ENCODE measurements at places on chromosomes 3 and 15. TPM values are rescaled to one million over a fixed set of nuclear protein-coding genes. Genes with fewer than 3 reads are reported as not detected.

The CACNA2D2 gene
- total RNA-seq, result 2.3 TPM

The IL17RC gene
- 52.2 TPM for total RNA-seq

The RPN1 gene
- total RNA-seq, result 202 TPM

The NANOGP8 gene
- 0.81 TPM for total RNA-seq

The RARB gene
- total RNA-seq, result 3.8 TPM

The KATNBL1 gene
- total RNA-seq, result 93.8 TPM

- DNase-seq, result no peak
- H3K4me1 ChIP-seq, result no peaks in the 10 kb centered on the region
- H3K4me3 ChIP-seq, result no peak overlapping the region
Observed at GRCh38 chr15:75231836-75232235, 26.3 kb upstream of the GOLGA6C start.

- H3K4me1 ChIP-seq, result no peaks in the 10 kb centered on the region
- no peaks in the 10 kb centered on the region for H3K27me3 ChIP-seq
- H3K27ac ChIP-seq, result no peak overlapping the region
Observed at GRCh38 chr15:74303741-74304309, 63.6 kb downstream of the CYP11A1 start.

- no peaks in the 10 kb centered on the region for H3K27me3 ChIP-seq
- no peak overlapping the region for H3K27ac ChIP-seq
- H3K4me3 ChIP-seq, result no peak overlapping the region
- H3K36me3 ChIP-seq, result no peaks in the 10 kb centered on the region
- no peaks in the 10 kb centered on the region for H3K4me1 ChIP-seq
Observed at GRCh38 chr3:156725682-156726081, 51.3 kb downstream of the TIPARP start.

DNA sequence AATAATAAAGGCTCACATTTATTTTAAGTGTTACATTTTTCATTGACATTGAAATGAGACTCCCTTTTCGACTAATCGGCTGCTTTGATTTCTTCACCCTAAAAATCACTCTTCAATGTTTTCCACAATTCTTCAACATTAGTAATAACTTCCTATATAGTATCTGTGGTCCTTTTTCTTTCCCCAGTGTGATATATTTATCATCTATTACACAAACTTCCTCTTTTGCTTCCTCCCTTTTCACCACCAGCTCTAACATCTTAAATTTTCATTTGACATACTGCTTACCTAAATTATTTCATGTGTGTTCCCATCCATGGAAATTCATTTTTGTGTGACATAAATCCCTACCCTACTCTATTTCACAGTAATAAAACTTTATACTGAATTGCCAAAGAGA lies 244.4 kb downstream of the TIGIT start:
- no peaks in the 10 kb centered on the region for H3K4me1 ChIP-seq
- DNase-seq, result no peak
- no peak overlapping the region for H3K4me3 ChIP-seq

GRCh38 chr3:119812491-119813058 lies 30.7 kb downstream of the NR1I2 start:
- peaks cover 7% of the 10 kb centered on the region for H3K4me1 ChIP-seq
- no peak for DNase-seq
- H3K27me3 ChIP-seq, result no peaks in the 10 kb centered on the region
- no peak overlapping the region for H3K4me3 ChIP-seq
- no peak overlapping the region for H3K27ac ChIP-seq
- no peaks in the 10 kb centered on the region for H3K36me3 ChIP-seq

DNA sequence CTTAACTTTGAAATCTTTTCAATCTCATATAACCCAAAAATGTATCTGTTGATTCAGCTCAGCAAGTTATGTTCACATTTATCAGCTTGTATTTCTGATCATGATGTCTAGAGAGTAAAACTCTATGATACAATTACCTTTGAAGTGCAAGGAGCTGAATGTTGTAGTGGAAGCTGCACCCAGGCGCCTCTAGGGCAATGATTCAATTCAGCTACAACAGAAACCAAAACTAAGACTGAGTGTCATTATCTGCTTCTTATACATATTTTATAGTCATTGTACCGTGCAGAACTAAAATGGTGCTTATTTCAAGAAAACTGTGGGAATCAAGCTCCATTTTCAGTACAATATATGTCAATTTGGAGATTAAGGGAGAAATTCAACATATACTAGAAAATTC lies 1237.5 kb downstream of the ZPLD1 start:
- H3K36me3 ChIP-seq, result no peaks in the 10 kb centered on the region
- no peak overlapping the region for H3K4me3 ChIP-seq
- no peaks in the 10 kb centered on the region for H3K4me1 ChIP-seq
- no peaks in the 10 kb centered on the region for H3K27me3 ChIP-seq
- no peak overlapping the region for H3K27ac ChIP-seq

DNA sequence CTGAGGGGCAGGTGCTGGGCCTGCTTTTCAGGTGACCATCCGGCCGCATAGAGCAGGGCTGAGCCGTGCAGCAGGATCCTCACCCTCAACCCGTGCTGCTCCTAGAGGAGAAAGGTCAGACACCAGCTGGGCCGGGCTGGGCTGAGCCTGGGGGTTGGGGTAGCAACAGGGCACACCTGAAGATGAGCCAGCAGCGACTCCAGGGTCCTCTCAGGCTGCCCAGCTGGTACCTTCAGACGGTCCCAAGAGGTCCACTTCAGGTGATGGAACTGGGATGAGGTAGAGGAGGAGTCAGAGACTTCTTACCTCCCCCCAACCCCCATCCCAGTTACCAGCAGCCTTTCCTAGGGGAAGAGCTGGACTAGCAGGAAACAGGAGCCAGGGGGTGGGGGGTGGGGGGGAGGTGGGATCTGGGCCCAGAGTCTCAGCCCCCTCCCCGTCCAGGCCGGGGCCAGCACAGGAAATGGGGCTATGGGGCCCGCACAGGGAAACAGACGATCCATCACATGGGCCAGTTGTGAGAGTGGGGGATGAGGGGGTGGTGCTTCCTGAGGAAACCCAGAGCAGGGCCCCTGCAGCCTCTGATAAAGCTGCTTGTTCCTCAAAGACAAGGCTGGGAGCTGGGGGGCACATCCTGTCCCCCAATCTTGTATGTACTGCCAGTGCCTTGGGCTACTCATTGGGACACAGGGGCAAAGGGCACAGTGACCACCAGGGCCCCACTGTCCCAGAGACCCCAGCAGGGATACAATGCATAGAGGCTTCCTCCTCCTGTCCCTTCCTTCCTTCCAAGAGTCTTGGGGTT lies 3.0 kb downstream of the INKA1 start:
- H3K4me3 ChIP-seq, result peak overlapping the region; percentile 52
- peaks cover 45% of the 10 kb centered on the region for H3K4me1 ChIP-seq
- no peak for DNase-seq
- no peaks in the 10 kb centered on the region for H3K27me3 ChIP-seq
- peak overlapping the region; percentile 97 for H3K27ac ChIP-seq

DNA sequence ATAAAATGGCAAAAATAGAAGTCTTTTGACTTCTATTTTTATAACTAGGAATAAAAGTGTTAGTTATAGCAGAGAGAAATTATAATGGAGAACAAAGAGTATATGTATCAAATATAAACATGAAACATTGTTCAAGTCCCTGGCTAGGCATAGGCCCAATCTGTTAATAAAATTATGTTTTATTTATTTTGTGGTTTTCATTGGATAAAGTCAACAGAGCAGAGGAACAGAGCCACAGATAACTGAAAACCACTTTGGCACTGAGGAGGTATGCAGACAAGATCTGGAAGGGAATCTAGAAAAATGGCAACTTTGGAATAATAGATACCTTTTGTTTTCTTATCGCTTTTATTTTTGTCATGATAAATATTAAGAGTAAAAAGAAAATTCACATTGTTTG lies 50.4 kb upstream of the ICE2 start:
- no peak overlapping the region for H3K27ac ChIP-seq
- H3K4me1 ChIP-seq, result no peaks in the 10 kb centered on the region
- H3K36me3 ChIP-seq, result no peaks in the 10 kb centered on the region

- H3K27ac ChIP-seq, result no peak overlapping the region
- no peak overlapping the region for H3K4me3 ChIP-seq
- peaks cover 12% of the 10 kb centered on the region for H3K36me3 ChIP-seq
- H3K4me1 ChIP-seq, result no peaks in the 10 kb centered on the region
- no peak for DNase-seq
- no peaks in the 10 kb centered on the region for H3K27me3 ChIP-seq
Observed at GRCh38 chr15:55859681-55860080, 116.7 kb upstream of the PRTG start.

GRCh38 chr3:46667061-46667621 lies 26.3 kb downstream of the ALS2CL start:
- no peak overlapping the region for H3K4me3 ChIP-seq
- H3K36me3 ChIP-seq, result no peaks in the 10 kb centered on the region
- no peaks in the 10 kb centered on the region for H3K27me3 ChIP-seq
- DNase-seq, result no peak
- no peak overlapping the region for H3K27ac ChIP-seq

GRCh38 chr15:91853511-91853947 lies at the start of gene SLCO3A1:
Gene SLCO3A1, plus strand, starts transcription at chr15:91853708.
- no peaks in the 10 kb centered on the region for H3K27me3 ChIP-seq
- peak within 1 kb of the TSS; percentile 94 for H3K4me3 ChIP-seq
- no peaks in the 10 kb centered on the region for H3K36me3 ChIP-seq
- peak within 1 kb of the TSS; percentile 97 for H3K27ac ChIP-seq
- DNase-seq, result peak; percentile 31
- H3K4me1 ChIP-seq, result peaks cover 35% of the 10 kb centered on the region

- H3K36me3 ChIP-seq, result peaks cover 60% of the 10 kb centered on the region
- peak overlapping the region; percentile 99 for H3K27ac ChIP-seq
- H3K4me1 ChIP-seq, result peaks cover 92% of the 10 kb centered on the region
- no peak overlapping the region for H3K4me3 ChIP-seq
Observed at GRCh38 chr15:65057549-65057940, 10.2 kb downstream of the RASL12 start.

GRCh38 chr3:131250466-131250865 lies 131.1 kb upstream of the NUDT16 start:
- no peak for DNase-seq
- H3K27me3 ChIP-seq, result no peaks in the 10 kb centered on the region
- no peaks in the 10 kb centered on the region for H3K36me3 ChIP-seq
- no peak overlapping the region for H3K27ac ChIP-seq
- H3K4me3 ChIP-seq, result no peak overlapping the region

GRCh38 chr3:12753275-12754028 lies 5.6 kb downstream of the TMEM40 start:
- DNase-seq, result no peak
- no peaks in the 10 kb centered on the region for H3K27me3 ChIP-seq
- H3K4me1 ChIP-seq, result peaks cover 9% of the 10 kb centered on the region

- H3K4me3 ChIP-seq, result no peak overlapping the region
- DNase-seq, result no peak
- no peaks in the 10 kb centered on the region for H3K4me1 ChIP-seq
- no peaks in the 10 kb centered on the region for H3K36me3 ChIP-seq
- H3K27ac ChIP-seq, result no peak overlapping the region
Observed at GRCh38 chr3:162865466-162865865, 1368.9 kb downstream of the OTOL1 start.

DNA sequence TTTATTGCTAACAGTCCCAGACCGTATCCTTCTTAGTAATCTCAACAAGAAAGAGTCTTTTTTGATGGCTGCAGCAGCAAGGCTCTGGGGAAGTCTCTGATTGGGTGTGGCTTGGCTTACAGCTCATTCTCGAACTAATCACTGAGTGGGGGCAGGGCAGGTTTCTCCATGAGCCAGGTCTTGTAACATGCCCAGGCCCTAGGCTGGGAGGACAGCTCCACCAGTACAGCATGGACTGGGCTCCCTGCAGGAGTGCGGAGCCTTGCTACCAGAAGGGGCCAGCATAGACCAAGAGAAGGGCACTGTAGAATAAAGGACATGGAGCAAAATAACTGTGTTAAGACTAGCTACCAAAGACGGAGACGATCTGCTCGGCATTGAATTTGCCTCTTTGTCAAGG lies 7.2 kb downstream of the CD276 start:
- DNase-seq, result peak; percentile 57
- H3K4me1 ChIP-seq, result peaks cover 36% of the 10 kb centered on the region
- H3K27me3 ChIP-seq, result no peaks in the 10 kb centered on the region
- H3K4me3 ChIP-seq, result no peak overlapping the region
- no peak overlapping the region for H3K27ac ChIP-seq

GRCh38 chr15:42274702-42274989 lies 1.4 kb upstream of the TMEM87A start:
- no peaks in the 10 kb centered on the region for H3K27me3 ChIP-seq
- H3K4me1 ChIP-seq, result peaks cover 51% of the 10 kb centered on the region
- no peak for DNase-seq
- H3K4me3 ChIP-seq, result peak overlapping the region; percentile 89

DNA sequence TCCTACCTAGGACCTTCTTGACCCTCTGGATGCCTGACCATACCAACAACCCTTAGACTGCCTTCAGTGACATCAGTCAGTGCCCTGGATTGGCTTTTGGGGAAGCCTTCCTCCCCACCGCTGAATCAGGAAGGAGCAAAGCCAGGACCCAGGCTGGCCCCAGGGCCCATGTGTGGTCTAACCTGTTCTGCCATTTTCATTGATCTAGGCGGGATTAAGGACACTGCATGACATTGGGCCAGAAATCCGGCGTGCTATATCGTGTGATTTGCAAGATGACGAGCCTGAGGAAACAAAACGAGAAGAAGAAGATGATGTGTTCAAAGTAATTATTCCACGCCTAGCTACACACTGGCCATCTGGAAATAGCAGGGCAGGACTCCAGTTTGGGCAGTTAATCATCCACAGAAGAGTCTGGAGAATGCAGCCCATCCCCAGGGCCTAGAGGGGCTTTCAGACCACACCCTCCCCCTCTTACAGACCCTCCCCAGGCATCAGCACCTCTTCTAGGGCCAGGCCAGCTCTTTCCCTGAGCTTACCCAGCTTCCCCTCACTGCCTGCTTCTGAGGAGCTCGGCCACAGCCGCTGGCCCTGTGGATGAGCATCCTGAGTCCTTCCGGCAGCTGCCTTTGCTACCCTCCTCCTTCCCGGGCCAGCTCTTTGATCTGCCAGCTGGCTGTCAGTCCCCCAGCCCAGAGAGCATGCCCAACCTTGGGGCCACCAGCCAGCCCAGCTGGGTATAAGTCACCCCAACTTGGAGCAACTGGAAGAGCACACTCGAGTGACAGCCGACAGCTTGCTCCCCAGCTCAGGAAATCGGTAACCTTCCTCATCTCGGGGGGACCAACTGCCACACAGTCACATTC lies 45.9 kb downstream of the CHDH start:
- H3K36me3 ChIP-seq, result no peaks in the 10 kb centered on the region
- peaks cover 2% of the 10 kb centered on the region for H3K4me1 ChIP-seq
- no peak for DNase-seq
